ENCODE measurements at places on chromosomes 5 and 9. TPM values are rescaled to one million over a fixed set of nuclear protein-coding genes. Genes with fewer than 3 reads are reported as not detected.

- DNase-seq = no peak
These were observed 53.9 kb downstream of the MLLT3 start for GRCh38 chr9:20568400-20568799.

- no peak for DNase-seq
These were observed 165.0 kb downstream of the SMARCA2 start for GRCh38 chr9:2180154-2180553.

The ZNF454 gene
- total RNA-seq = 1.7 TPM

GRCh38 chr5:125528881-125529280, 782.4 kb upstream of the ZNF608 start:
- no peak for DNase-seq

- DNase-seq = peak; percentile 23
These were observed 289.4 kb upstream of the DAB2 start for GRCh38 chr5:39714036-39714698.

DNA sequence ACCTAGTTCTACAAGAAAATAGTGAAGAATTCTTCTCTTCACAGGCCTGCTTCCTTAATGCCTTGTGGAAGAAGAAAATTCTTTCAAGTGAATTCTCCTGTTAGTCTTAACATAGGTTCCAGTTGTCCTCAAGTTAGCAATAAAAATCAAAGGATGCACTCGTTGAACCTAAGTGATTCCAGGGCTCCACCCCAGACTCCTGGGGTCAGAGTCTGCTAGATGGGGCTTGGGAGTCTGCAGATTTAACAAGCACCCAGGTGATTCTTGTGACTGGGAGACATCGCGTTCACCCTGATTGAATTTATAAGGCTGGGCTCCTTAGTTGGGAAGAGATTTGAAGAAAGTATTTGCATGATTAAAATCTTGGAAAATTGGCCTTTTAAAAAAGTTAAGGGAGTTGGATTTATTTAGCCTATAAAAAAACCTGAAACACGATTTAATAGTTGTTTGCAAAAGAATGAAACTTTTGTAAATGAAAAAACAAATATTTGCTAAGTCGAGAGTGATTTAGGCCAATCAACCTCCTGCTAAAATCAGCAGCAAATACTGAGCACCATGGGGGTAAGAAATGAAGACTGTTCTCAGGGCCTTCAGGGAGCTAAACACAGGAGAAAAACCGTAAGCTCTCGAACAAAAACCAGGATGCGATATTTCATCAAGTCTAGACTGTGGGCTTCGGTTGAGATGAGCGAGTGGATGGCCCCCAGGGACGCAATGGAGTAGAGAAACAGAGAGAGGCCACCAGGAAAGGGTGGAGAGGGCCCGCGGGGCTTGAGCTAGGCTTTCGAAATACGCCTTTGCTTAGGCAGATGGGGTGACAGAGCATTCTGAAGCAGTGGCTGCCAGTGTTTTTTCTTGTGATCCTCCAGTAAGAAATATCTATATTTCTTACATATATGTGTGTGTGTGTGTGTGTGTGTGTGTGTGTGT, 86.9 kb upstream of the TTC23L start:
- DNase-seq = no peak

GRCh38 chr9:16664211-16664610, 206.3 kb downstream of the BNC2 start:
- peak; percentile 87 for DNase-seq

DNA sequence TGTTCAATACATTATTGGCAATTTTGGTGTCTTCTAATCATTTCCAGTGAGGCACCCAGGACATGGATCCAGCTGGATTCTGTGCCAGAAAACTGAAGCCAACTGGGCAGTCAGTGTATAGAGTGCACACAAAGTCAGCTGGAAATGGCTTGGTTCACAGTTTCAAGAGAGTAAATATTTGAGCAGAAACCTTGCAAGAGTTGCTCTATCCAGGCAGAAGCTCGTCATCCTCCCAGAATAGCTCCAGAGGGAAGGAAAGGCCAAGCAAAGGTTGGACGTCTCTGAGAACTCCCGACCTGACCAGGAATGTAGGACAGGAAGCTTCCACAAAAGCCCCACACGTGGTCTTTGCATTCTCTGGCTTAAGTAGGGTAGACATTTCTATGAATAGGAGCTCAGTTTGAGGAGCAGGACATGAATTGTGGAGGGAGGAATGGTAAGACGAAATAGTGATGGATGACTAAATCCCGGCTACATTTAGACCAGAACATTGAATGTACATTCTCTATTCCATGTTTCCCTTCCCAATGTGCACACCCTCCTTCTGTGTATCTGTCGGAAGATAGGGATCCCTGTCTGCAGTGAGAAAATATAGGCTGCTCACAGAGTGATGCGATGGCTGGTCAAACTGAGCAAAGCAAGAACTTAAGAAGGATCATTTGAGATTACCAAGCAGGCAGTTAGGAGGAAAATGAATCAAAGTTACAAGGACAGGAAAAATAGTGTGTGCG, 72.7 kb upstream of the FCN2 start:
- no peak for DNase-seq

The RLN1 gene
- total RNA-seq = 1.3 TPM

The PCDHGB2 gene
- total RNA-seq = 0.98 TPM

Data from epithelial cell of proximal tubule (primary cell).